PC-3 (cell line): ENCODE measurements at places on chromosomes 13 and 19. TPM values are rescaled to one million over a fixed set of nuclear protein-coding genes. Genes with fewer than 3 reads are reported as not detected.

Gene CGB8
- 1.2 and 2.2 TPM in 2 replicates for total RNA-seq

Gene ZNF738
- total RNA-seq = 6.0 and 8.1 TPM in 2 replicates

Gene PSG4
- total RNA-seq = not detected in 2 replicates

Gene PSG6
- total RNA-seq = not detected in 2 replicates

Gene B3GNT8
- 2.3 TPM in 1 of 2 replicates, not detected in the other for total RNA-seq

Gene ADGRE1
- total RNA-seq = not detected in 2 replicates

Gene RNF225
- 2.2 TPM in 1 of 2 replicates, not detected in the other for total RNA-seq

Gene PKN1
- total RNA-seq = 186 and 238 TPM in 2 replicates

Gene LRRC63
- 0.26 and 0.35 TPM in 2 replicates for total RNA-seq

Gene URI1
- 31.0 and 32.4 TPM in 2 replicates for total RNA-seq

Gene NDUFB7
- total RNA-seq = 1,095 and 1,098 TPM in 2 replicates

Gene OSCAR
- 0.46 TPM in 1 of 2 replicates, not detected in the other for total RNA-seq

Gene CGB7
- total RNA-seq = 0.04 and 0.63 TPM in 2 replicates

Gene SPACA4
- not detected in 2 replicates for total RNA-seq

Gene SIGLEC8
- not detected in 2 replicates for total RNA-seq

Gene SLITRK6
- 4.1 and 4.6 TPM in 2 replicates for total RNA-seq

Gene NXNL1
- not detected in 2 replicates for total RNA-seq

Gene DACT3
- 1.9 and 3.1 TPM in 2 replicates for total RNA-seq

Gene LILRB1
- not detected in 2 replicates for total RNA-seq

Gene CEACAM8
- not detected in 2 replicates for total RNA-seq

Gene AMH
- 6.0 and 7.7 TPM in 2 replicates for total RNA-seq

Gene COPE
- 408 and 410 TPM in 2 replicates for total RNA-seq

Gene ARHGAP45
- total RNA-seq = 45.3 and 68.4 TPM in 2 replicates

Gene PODNL1
- 0.92 TPM in 1 of 2 replicates, not detected in the other for total RNA-seq

Gene LYPD3
- 16.4 and 16.8 TPM in 2 replicates for total RNA-seq

Gene IGFL4
- total RNA-seq = not detected in 2 replicates

Gene PRR12
- total RNA-seq = 14.6 and 25.7 TPM in 2 replicates

Gene GPR12
- total RNA-seq = not detected in 2 replicates

Gene CAPN12
- total RNA-seq = 3.8 and 5.5 TPM in 2 replicates
